ENCODE measurements at places on chromosomes 3 and 15. TPM values are rescaled to one million over a fixed set of nuclear protein-coding genes. Genes with fewer than 3 reads are reported as not detected.

The SLC2A2 gene
- not detected for total RNA-seq

The SCN5A gene
- 0.59 TPM for total RNA-seq

DNA sequence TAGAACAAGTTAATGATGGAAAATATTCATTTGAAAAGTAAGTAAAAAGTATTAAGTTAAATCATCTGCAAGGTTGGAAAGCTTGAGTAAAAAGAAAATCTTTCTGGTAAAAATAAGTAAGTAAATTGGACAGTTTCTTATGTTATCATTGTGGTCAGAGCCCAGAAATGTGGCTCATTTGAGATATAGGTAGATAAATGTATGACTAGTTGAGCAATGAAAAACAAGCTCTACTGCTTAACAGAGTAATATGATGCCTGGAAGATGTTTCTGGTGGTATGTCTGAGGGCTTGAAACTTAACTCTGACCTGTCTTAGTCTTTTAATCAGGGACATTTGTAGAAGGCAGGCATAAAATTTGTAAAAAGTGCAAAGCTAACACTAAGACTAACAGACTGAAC, 444.0 kb downstream of the MFSD1 start:
- H3K27me3 ChIP-seq: no peaks in the 10 kb centered on the region
- no peak for DNase-seq
- H3K4me3 ChIP-seq: no peak overlapping the region
- H3K36me3 ChIP-seq: no peaks in the 10 kb centered on the region

GRCh38 chr3:125238759-125239158, 26.2 kb upstream of the SLC12A8 start:
- no peaks in the 10 kb centered on the region for H3K36me3 ChIP-seq
- no peak overlapping the region for H3K27ac ChIP-seq
- no peaks in the 10 kb centered on the region for H3K27me3 ChIP-seq

The ADCY5 gene
- total RNA-seq: not detected

- H3K36me3 ChIP-seq: no peaks in the 10 kb centered on the region
- no peaks in the 10 kb centered on the region for H3K4me1 ChIP-seq
- no peak overlapping the region for H3K4me3 ChIP-seq
- H3K27ac ChIP-seq: no peak overlapping the region
Observed at GRCh38 chr3:141845407-141846049, 30.9 kb upstream of the ATP1B3 start.

The GNB4 gene
- 10.2 TPM for total RNA-seq

DNA sequence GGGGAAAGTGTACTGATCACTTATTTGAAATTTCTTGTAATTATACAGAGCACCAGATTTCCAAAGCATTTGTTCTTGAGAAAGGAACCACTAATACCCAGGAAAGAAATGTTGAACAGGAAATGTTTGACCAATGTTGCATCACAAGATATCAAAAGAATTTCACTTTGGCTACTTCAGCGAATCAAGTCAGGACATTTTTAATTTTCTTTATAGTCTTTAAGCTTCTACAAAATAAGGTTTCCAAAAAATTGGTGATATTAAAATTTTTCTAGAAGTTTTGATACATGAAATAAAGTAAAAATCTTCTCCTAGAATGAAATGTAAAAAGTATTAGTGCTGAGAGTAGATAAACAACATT, 421.9 kb downstream of the MECOM start:
- no peak for DNase-seq
- no peaks in the 10 kb centered on the region for H3K36me3 ChIP-seq
- H3K4me1 ChIP-seq: no peaks in the 10 kb centered on the region
- H3K4me3 ChIP-seq: no peak overlapping the region

DNA sequence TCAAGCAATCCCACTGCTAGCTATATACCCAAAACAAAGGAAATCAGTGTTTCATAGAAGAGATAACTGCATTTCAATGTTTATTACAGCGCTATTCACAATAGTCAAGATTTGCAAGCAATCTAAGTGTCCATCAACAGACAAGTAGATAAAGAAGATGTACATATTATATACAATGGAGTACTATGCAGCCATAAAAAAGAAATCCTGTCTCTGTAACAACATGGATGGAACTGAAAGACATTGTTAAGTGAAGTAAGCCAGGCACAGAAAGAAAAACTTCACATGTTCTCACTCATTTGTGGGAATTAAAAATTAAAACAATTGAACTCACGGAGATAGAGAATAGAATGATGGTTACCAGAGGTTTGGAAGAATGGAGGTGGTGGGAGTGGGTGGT, 89.2 kb downstream of the LSAMP start:
- no peaks in the 10 kb centered on the region for H3K27me3 ChIP-seq
- no peaks in the 10 kb centered on the region for H3K4me1 ChIP-seq
- no peaks in the 10 kb centered on the region for H3K36me3 ChIP-seq
- no peak overlapping the region for H3K4me3 ChIP-seq

The SV2B gene
- 0.08 TPM for total RNA-seq

DNA sequence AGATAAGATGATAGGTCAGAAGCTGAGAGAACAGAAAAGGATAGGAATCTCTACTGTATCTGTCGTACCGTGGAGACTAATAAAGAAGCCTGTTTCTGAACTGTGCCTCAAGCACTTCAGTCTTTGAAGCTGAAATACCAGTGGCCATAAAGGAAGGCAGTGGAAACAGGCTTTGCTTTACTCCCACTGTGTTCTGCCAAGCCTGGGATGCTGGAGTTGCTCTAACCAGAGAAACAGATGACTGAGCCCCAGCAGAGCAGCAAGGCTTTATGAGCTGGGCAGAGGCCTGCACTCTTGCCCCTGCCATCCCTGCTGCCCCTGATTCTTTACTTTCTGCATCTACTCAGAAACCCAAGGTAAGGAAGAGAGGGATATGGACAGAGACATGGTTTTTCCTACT, 89.4 kb downstream of the PDE8A start:
- no peaks in the 10 kb centered on the region for H3K4me1 ChIP-seq
- no peak overlapping the region for H3K27ac ChIP-seq
- no peaks in the 10 kb centered on the region for H3K27me3 ChIP-seq

DNA sequence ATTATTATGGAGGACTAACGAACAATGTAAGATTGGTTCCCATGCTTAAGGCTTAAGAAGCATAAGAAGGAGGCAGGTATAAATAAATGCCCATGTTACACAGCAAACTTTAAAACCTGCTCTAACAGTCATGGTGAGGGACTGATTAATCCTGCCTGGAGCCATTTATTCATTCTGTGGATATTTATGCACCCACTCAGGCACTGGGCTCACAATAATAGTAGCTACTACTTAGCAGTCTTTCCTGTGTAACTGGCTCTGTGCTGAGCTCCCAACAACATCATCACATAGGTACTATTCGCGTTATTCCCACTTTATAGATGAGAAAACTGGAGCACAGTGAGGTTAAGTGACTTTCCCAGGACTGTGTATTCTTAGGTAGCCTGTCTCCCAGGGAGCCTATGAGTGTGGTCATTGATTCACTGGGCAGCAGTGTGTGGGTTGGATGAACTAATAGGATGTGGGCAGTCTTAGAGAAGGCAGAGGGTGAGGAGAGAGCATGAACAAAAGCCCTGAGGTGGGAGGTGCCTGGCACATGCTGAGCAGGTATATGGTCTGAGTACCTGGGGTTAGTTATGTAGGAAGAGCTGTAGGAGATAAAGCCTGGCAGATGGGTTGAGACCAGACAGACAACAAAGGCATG, 44.1 kb upstream of the UMPS start:
- H3K4me3 ChIP-seq: no peak overlapping the region
- H3K27me3 ChIP-seq: no peaks in the 10 kb centered on the region
- no peaks in the 10 kb centered on the region for H3K4me1 ChIP-seq
- no peak overlapping the region for H3K27ac ChIP-seq

DNA sequence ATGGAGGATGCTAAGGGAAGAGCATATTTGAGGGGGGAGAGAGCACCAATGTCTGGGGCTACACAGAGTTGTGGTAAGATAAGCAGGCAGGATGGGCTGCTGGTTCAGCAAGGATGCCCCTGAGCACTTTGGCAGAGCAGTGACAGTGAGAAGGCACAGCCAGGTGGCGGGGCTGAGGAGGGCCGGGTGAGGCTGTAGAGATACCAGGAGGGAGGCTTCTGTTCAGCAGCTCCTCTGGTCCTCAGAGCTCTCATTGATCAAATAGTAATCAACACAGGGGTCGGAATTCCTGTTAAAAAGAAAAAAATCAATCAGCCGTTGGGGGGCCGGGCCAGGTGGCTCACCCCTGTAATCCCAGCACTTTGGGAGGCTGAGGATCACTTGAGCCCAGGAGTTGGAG, 11.5 kb upstream of the XIRP1 start:
- H3K36me3 ChIP-seq: no peaks in the 10 kb centered on the region
- H3K4me3 ChIP-seq: no peak overlapping the region
- no peak overlapping the region for H3K27ac ChIP-seq
- no peaks in the 10 kb centered on the region for H3K4me1 ChIP-seq
- H3K27me3 ChIP-seq: no peaks in the 10 kb centered on the region
- no peak for DNase-seq

DNA sequence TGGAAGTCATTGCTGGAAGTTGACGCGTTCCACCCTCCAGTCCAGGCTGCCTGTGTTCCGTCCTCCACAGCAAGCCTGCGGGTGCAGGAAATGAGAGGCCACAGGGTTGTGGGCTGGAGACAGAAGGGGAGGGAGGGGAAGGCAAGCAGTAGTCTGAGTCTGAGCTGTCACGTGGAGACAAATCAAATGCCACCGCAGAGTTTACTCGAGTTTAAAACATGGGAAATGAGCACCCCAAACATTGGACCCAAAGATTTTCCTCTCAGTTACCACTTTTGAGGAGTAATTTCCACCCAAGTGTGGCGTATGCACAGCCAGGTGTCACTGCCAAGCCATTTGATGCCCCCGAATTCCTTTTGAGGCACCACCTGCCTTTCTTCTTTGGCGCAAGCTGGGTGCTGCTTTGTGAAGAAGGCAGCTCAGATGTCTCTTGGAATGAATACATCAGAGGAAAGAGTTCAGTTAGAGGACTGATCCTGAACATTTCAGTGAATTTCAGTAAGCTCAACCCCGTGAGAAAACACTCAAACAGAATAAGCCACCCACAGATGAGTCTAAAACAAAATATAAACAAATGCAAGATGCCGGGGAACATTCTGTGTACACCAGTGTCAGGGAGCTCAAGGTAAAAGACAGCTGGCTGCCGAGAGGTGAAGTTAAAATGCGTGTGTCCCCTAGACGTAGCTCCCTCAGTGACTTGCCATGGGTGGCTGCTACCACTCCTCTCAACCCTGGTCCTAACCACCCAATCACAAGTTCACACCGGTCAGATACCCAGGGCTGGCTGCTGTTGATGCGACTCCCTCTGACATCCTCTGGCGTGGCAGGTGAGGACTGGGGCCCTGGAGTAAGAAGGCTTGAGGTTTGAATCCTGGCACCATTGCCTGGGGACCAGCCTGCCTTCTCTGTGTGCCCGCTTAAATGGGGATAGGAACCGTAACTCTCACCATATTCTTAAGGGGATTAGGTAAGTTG, 203.8 kb downstream of the UACA start:
- H3K36me3 ChIP-seq: peaks cover 3% of the 10 kb centered on the region
- H3K4me1 ChIP-seq: peaks cover 66% of the 10 kb centered on the region

All from naive thymus-derived CD4-positive, alpha-beta T cell (primary cell).